Activated T-cell treated with anti-CD3 and anti-CD28 coated beads for 48 hours (primary cell): ENCODE measurements at places on chromosomes 2 and 18.

DNA sequence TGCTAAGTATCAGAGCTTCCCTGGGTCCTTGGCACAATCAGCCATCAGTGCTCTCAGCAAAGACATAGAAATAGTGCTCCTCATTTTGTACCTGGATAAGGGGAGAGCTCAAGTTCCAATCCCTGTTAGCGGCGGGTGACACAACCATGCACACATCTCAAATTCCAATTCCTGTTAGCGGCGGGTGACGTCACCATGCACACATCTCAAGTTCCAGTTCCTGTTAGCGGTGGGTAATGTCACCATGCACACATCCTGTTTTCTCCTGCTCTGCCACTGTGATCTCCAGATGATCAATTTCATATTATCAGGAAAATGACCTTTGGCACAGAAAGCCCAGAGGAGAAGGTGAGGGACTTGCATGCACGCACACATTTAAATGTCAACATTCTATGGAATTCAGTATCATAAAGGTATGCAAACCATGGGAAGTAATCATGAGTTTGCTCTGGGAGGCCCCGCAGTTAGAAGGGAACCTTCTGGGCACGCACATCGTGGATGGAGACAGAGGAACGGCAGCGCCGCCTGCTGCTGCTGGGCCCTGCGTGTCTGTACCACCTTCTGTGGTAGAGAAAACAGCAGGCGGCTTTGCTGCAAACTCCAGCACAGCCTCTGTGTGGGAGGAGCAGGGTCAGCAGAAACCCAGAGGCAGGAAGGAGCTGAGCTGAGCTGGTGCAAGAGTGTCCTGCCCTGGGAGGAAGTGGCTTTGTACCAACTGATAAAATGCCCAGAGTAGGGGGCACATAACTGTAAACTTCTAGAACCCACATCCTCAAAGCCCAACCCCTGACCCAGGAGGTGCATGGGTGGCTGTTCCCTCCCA, 77.8 kb downstream of the MBP start:
- peak; percentile 74 for DNase-seq

GRCh38 chr2:75453384-75454240, 107.1 kb downstream of the EVA1A start:
- DNase-seq, result no peak

- DNase-seq, result no peak
These were observed 42.1 kb downstream of the MTCL1 start for GRCh38 chr18:8747440-8747937.

GRCh38 chr2:212314680-212315079, 223.9 kb downstream of the ERBB4 start:
- DNase-seq, result no peak

DNA sequence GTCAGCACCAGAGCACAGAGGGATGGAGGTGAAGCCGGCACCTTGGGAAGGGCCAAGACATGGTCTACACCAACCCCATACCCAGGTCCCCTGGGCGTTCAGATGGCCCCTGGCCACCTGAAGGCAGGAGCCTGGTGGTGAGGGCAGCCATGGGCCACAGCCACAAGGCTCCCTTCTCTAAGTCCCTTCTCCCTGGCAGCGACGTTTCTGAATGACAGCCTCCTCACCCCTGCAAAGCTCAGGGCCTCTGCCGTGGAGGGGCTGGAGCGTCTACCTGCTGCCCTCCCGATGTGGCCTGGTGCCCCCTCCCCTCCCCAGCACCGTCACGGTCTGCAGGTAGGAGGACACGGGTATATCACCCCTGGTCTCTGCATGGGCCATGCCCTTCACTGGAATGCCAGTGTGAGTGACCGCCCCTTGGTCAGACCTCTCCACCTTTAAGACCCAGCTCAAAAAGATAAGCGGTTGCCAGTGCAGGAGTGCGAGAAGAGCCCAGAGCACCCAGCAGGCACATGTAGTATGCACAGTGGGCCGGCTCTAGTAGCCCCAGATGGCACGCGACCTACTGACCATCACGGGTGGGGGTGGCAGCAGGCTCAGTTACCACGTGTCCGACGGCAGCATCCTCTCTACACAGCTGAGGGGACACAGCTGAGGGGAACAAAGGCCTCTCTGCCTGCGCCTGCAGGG, 46.6 kb downstream of the HS6ST1 start:
- DNase-seq, result no peak

DNA sequence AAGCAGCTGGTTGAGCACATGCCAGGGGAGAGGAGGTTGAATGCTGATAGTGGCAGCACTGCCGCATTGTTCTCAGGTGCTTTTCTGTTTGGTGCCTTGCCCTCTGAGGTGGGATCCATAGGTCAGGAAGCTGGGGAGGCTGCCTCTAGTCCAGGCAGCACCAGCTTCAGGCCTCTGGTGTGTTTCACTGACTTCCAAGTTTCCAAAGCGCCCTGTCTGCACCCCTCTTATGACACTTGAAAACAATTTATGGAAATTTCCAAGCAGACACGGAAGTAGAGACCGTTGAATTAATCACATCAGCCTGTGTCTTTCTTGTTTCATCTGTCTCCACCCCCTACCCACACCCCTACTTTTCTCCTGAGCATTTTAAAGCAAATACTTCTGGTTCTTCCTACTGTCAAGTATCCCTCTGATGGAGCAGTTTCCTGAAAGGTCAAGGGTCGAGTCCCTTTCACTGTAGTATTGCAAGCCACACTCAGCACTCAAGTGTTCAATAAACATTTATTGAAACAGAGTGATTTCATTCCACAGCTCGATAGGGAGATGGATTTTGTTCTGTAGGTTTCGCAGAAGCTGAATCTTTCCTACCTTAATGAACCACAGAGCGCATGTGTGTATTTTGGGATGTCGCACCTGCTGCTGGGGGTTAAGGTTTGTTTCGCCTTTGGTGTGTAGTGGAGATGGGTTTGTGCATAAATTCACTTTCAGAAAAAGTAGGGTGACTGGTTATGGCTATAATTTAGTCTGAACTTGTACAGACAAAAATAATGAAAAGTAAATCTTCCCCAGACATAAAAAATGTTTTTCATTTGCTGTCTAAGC, 21.4 kb downstream of the DGKD start:
- no peak for DNase-seq

GRCh38 chr2:120831891-120832290, 96.2 kb downstream of the GLI2 start:
- DNase-seq, result no peak

DNA sequence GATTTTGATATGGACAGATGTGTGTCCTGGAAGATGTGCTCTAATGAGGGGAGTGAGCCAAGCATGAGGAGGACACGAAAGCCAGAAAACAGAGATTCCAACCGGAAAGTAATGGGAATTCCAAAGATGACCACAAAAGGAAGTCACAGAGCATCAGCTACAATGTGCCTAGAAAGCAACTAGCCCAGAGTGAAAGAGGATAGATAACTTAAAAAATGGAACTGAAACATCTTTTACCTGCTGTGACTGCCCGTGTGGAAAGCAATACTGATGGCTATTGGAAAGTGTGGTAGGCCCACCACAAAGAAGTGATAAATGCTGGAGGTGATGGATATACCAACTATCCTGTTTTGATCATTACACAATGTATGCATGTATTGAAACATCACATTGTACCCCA, 21.6 kb downstream of the DNMT3A start:
- DNase-seq, result no peak

GRCh38 chr18:67232991-67233390, 283.5 kb downstream of the DSEL start:
- DNase-seq, result no peak

DNA sequence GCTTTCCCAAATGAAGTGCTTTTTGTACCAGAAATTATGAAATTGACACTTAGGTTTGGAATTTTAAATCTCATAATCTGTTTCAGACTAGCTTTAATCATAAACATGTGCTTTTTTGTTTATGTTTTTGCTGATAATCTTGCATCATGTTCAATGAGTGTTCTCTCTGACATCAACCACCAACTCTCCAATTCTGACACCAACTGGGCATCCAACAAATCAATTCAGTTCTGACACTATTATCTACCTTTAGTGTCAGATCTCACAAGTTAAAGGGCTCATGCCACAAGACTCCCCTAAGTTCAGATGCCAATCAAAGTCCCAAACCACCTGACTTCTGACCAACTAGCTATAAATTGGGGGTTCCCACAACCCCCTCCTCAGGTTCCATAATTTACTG, 19.6 kb downstream of the PELI1 start:
- no peak for DNase-seq

DNA sequence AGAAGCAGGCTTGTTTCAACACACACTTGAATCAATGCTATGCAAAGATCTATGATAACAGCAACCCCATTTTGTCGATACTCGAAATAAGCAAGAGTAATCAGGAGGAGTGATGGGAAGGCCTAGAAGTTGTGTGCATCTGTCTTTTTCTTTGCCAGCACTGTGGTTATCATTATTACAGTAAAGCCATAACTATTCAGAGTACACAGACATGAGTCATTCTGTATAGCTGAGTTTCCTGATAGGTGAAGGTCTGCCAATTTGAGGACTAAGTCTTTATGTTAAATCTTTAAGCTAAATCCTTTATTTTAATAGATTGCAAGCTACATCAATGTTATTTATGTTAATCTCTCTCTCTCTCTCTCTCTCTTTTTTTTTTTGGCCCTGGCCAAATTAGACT, 1344.4 kb upstream of the CELF4 start:
- DNase-seq, result no peak

DNA sequence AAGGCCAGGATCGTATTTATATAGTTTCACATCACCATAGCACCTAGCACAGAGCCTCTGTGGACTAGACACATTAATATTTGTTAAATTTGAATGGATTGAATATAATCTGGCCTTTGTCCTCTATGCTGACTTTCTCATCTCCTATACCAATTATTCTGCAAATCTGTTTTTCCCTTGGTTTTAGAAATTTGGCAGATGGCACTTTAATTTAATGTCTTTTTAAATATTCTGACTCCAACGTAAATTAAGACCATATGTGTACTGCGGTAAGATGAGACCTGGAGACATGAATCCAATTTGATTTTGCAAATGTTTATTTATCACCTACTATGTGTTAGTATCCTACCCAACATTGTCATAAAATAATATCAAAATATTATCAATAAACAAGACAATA, 1281.9 kb upstream of the PIK3C3 start:
- DNase-seq, result no peak

- no peak for DNase-seq
These were observed 369.5 kb upstream of the CELF4 start for GRCh38 chr18:37935086-37935485.

DNA sequence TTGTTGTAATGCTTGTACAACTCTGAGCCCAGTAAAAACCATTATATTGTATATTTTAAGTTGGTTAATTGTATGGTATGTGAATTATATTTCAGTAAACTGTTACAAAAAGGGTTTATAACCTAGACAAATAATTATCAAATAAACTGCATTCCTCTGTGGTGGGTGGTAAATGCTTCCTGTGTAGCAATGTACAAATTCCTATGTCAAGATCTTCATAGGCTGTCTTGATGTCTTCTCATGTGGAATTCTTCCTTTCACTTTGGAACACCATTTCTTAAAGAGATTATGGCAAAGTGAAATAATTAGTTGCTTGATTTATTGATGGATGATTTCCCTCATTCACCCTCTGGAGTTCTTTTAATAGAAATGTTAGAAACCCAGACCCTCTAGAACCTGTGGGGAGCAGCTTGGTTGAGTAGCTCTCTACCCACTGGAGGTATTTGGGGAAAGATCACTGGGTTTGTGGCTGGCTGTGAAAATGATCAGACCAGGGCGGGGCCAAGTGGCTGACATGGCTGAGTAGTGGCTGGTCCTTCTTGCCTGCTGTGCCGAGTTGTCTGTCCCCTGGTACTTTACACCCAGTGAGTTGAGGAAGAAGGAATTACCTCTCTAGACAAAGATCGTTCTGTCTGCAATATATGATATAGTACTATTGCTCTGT, 22.4 kb upstream of the MGAT5 start:
- no peak for DNase-seq

DNA sequence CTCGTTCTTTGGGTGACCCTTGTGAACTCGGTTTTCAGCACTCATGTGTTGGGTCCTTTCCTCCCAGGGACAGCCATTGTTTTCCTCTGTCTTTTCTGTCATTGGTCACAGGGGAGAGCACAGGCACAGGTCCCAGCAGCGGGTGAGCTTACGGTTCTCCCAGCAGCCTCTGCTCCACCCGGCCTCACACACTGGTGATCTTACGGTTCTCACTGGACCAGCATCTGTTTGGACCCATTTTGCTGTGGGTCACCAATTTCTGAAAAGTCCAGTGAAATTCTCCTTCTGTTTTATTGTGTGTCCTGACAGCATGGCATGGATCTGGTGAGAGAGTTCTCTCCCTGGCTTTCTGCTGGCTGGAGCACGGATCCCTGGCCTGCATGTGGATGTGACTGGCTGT, 49.8 kb upstream of the ANKRD62 start:
- DNase-seq, result no peak

GRCh38 chr2:25314514-25315315, 27.0 kb downstream of the DNMT3A start:
- DNase-seq, result peak; percentile 88

GRCh38 chr2:3197308-3197707, 180.3 kb downstream of the EIPR1 start:
- DNase-seq, result no peak

DNA sequence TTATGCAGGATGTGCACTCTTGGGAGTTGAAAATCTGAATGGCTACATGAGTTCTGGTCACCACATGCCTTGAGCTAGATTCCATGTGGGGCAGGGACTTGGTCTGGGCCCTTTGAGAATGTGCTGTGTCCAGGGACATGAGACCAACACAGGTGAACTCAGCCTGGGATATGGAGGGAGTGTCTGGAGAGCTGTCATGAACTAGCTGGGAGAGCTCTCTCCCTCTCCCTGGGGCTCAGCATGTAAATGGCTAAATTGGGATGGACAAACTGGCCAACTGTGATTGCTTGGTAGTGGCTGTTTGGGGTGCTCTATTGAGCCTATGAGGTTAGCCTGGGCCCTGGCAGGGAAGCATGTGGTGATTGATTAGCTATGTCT, 105.1 kb upstream of the HS6ST1 start:
- no peak for DNase-seq

- no peak for DNase-seq
These were observed 154.1 kb upstream of the SPRED2 start for GRCh38 chr2:65586516-65586915.
